ENCODE measurements at places on chromosomes 16 and 17. TPM values are rescaled to one million over a fixed set of nuclear protein-coding genes. Genes with fewer than 3 reads are reported as not detected.

The AMZ2 gene
- 62.1 TPM for total RNA-seq

The RRAD gene
- total RNA-seq = 6.2 TPM

The CCL16 gene
- 1.1 TPM for total RNA-seq

The CCL8 gene
- 10.3 TPM for total RNA-seq

The CCL7 gene
- 1.6 TPM for total RNA-seq

The ARHGAP23 gene
- total RNA-seq = 154 TPM

The COASY gene
- total RNA-seq = 45.2 TPM

The HES7 gene
- 1.1 TPM for total RNA-seq

The PFAS gene
- total RNA-seq = 27.5 TPM

The EIF3C gene
- total RNA-seq = 306 TPM

The SMTNL2 gene
- 1.6 TPM for total RNA-seq

The VMO1 gene
- 5.4 TPM for total RNA-seq

The CD300LG gene
- 22.8 TPM for total RNA-seq

The MGAT5B gene
- total RNA-seq = 1.4 TPM

The GAS7 gene
- total RNA-seq = 431 TPM

The NOG gene
- total RNA-seq = 5.3 TPM

The MYO15B gene
- 336 TPM for total RNA-seq

The SPATA32 gene
- not detected for total RNA-seq

The SPAG7 gene
- total RNA-seq = 50.8 TPM

The GCGR gene
- 7.8 TPM for total RNA-seq

The GDPD1 gene
- 4.1 TPM for total RNA-seq

- DNase-seq = peak; percentile 75
These were observed 27.2 kb downstream of the ZNF423 start for GRCh38 chr16:49828533-49829267.

GRCh38 chr17:75601057-75601987, 13.7 kb downstream of the MYO15B start:
- peak; percentile 67 for DNase-seq

DNA sequence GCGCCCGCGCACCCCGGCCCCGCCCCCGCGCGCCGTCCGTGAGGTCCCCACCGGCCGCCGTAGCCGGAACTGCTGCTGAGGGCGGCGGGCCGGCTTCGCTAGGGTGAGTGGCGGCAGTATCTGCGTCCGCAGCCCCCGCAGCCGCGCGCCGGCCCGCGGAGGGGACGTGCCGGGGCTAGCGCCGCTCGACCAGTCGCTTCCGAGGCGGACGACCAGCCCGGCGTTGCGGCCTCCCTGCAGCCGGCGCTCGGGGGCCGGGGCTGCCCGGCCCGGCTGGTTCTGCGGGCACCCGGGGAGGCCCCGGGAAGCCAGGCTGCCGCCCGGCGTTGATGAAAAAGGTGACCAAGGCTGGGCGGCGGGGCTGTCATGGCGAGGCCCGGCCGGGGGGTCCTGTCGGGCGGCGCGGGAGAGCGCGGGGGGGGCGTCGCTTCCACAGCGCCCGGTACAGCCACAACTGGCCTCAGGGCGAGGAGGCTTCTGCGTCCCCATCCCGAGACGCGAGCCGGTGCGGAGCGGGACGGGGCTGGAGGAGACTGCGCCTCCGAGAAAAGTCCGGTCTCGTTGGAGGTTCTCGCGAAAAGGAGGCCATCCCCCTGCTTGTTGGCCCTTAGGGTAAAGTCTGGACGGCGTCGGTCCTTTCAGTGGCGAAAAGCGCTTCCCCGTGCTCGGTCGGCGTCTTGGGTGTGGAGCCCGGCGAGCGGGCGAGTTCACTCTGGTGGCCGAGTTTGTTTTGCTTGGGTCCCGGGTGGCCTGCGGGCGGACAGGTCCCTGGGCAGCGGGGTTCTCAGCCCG, at the start of gene CRAMP1:
CRAMP1 (plus strand) TSS at position 41 of the 792 bp plus-strand sequence. CDS start 2,280 bp downstream, outside the sequence.
- no peak for DNase-seq

GRCh38 chr17:64067657-64068056, 47.2 kb upstream of the ICAM2 start:
- no peak for DNase-seq

DNA sequence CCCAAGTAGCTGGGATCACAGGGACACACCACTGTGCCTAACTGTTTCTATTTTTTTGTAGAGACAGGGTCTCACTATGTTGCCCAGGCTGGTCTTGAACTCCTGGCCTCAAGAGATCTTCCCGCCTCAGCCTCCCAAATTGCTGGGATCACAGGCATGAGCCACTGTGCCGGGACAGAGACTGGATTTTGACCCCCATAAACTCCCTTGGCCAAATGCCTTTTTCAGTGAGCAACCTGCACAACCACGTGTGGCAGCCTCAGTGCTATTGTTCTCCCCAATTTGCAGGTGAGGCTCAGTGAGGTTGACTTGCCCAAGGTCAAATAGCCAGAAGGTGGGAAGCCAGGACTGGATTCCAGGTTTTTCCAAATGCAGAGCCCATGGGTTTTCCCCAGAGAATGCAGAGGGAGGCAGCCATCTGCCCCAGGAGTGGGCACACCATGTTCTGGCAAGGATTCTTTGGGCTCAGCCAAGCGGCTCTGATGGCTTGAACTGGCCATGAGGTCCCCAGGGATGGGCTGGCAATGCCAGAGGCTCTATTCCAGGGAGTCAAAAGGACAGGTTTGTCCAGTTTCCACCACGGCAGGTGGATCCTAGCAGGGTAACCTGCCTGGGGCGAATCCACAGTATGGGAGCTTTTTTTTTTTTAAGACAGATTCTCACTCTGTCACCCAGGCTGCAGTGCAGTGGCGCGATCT, 1.8 kb downstream of the IL27 start:
- no peak for DNase-seq

GRCh38 chr17:71217769-71218168, 903.1 kb upstream of the SOX9 start:
- DNase-seq = no peak

- no peak for DNase-seq
These were observed 7.7 kb downstream of the MINK1 start for GRCh38 chr17:4840893-4841242.

- DNase-seq = peak; percentile 42
These were observed 223.1 kb downstream of the SOX9 start for GRCh38 chr17:72343911-72344310.

- DNase-seq = no peak
These were observed 16.5 kb downstream of the TENT4B start for GRCh38 chr16:50169555-50170096.

- no peak for DNase-seq
These were observed 10.0 kb downstream of the CACNA1G start for GRCh38 chr17:50570528-50570927.

DNA sequence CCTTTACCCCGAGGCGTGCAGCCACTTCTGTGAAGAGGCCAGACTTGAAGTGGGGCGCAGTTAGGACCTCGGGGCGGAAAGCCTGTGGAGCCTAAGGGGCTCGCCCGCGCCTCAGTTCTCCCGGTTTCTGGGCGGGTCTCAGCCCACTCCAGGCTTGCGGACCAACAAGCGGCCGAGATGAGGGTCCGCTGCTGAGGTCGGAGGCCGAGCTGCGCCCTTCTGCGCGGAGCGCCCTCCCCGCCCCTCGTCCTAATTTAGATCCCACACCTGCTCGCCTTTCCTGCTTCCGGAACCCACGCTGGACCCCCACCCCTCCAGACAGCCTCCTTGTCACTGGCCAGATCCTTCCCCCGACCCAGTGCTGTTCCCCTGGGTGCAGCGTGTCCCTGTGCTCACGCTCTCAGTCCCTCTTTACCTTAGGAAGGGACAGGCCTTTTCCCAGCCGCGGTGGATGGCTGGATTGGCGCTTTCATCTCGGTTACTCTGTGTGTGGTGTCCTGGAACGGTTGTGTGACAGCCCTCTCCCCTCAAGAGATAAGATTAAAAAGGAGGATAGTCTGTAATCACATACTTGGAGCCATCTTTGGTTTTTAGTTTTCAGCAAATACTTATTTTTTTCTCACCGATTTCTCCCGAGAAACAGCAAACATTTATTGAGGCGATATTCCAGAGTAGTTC, 933 bp upstream of the ATXN7L3 start:
- DNase-seq = no peak

DNA sequence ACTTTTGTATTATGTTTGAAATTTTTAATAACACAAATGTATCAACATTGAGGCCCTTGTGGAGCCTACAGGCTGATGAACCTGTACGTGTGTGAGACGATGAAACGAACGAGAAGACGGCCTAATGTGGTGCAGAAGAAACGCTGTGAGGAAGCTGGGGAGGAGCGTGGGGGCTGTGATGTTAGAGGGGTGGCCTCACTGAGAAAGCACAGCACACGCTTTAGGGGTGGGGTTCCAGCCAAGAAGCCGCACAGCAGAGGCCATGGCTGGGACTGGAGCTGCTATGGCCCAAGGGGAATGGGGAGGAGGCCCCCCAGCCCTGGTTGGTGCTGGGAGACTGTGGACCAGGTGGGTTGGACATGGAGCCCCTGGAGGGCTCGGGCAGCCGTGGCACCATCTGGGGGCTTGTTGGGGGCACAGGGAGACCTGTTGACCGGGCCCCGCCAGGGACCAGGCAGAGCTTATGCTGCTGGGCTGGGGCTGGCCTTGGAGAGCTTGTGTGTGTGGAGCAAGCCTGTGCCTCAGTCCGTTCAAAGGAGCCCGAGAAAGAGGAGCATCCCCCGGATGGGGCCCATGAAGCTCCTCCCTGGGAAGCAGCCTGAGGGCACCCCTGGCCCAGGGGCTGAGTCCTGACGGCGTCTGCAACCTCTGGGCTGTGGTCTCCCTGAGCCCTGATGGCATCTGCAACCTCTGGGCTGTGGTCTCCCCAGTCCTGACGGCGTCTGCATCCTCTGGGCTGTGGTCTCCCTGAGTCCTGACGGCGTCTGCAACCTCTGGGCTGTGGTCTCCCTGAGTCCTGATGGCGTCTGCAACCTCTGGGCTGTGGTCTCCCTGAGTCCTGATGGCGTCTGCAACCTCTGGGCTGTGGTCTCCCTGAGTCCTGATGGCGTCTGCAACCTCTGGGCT, 44.7 kb downstream of the METRNL start:
- DNase-seq = peak; percentile 54

DNA sequence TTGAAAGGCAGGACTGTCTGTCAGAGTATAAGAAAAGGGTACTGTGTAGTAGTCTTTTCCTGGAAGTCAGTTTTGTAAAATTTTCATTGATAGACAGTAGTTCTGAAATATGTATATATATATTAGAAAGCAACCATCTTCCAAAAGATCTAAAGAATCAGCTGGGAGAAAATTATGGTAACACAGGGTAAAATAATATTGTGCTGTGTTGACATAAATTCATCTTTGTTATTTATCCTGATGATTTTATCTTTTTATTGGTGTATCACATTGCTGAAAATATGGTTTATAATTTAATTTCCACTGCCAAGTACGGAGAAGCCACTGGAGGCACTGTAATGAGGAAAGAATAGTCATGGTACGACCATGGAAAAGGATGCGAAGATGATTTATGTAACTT, 324.9 kb downstream of the CA10 start:
- no peak for DNase-seq

GRCh38 chr16:66889622-66890021, 9.3 kb downstream of the PDP2 start:
- no peak for DNase-seq

- no peak for DNase-seq
These were observed 27.9 kb downstream of the CLEC16A start for GRCh38 chr16:10972108-10972818.

- no peak for DNase-seq
These were observed 48.6 kb downstream of the CDRT4 start for GRCh38 chr17:15418781-15419180.

DNA sequence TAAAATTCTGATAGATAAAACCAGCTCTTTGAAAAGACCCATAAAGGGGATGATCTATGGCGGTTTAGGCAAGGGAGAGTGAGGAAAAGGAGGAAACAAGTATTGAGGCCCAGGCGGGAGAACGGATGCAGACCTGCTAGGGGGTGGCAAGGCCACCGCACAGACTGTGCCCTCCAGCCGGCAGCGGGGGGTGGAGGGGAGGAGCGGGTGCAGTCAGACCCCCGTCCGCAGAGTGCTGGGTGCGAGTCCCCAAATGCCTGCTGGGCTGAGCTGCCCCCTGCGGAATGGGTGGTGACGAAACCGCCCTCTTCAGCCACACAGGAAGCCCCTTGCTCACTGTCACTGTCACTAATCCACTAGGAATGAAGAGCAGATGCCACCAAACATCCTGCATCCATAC, 46.0 kb downstream of the LMF1 start:
- no peak for DNase-seq

- no peak for DNase-seq
These were observed 126.3 kb downstream of the ABCC1 start for GRCh38 chr16:16075488-16076422.

DNA sequence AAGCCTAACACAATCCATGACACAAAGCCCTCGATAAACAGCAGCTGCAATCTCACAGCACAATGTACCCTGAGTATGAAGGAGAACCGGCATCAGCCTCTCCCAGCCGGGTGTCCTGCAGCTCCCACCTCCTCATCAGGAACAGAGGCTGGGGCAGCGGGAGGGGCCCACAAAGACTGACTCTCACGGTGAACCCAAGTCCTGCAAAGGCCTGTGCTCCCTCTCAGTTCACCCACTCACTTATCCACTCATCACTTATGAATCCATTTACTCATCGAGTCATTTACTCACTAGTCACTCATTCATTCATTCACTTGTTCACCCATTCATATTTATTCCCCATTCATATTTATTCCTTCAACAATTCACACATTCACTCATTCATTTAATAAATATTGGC, 11.6 kb downstream of the ZNF423 start:
- DNase-seq = no peak

GRCh38 chr17:9177212-9177611, 155.9 kb downstream of the NTN1 start:
- peak; percentile 69 for DNase-seq

- DNase-seq = no peak
These were observed 4.7 kb upstream of the KRTAP3-1 start for GRCh38 chr17:41013606-41014005.

GRCh38 chr16:10065019-10065418, 117.2 kb downstream of the GRIN2A start:
- DNase-seq = no peak

DNA sequence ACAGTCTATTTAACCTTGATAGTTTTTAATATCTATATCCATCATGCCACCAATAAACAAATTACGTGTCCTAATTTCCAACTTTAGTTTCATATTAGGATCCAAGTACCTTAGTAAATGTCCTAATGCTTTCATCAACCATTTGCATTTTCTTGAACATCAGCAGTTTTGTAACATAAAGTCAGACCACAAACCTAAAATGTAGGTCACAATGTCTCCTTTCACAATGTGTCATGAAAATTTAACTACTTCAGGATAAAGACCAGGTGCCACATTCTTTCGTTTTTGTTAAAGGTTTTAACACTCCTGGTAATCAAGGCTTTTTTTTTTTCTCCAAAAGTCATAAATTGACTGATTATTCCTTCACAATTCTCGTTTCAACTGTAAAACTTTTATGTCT, 310.7 kb upstream of the PMFBP1 start:
- no peak for DNase-seq

GRCh38 chr16:89097392-89097772, 3.7 kb downstream of the ACSF3 start:
- DNase-seq = no peak
